ENCODE measurements at places on chromosomes 5 and 9.

DNA sequence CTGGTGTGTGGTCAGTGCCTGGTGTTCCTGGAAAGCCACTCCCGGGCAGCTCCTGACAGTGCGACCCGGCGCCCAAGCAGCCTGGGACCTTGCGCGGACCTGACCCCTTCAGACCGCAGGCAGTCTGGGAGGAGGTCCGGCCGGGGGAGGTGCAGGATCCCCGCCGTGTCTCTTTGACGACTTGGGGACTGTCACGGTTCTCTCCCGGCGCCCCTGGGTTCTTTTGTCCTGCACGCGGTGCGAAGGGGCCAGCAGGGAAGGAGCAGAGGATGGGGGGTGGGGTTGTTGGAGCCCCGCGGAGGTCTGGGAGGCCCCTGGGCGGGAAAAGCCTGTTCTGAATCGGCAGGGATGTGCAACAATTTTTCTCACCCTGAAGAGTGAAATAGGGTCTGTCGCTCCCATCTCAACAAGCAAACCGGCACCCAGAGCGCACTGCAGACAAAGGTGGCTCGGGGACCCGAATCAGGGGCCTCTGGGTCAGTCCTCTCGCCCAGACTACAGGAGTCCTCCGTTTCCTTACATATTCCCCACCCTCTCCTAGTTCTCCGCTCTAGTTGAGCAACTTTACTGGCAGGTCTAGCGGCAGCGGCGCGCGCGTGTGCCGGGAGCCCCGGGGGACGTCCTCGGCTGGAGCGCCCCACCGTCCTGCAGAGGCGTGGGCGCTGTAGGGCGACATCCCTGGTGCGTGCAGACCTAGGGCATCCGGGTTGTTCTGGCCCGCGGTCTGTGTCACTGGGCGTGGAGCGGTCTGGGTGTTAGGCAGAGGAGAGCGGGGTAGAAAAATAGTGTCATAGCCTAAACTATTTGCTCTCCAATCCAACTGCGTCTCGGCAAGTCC, 1.2 kb downstream of the VCAN start:
- no peak for DNase-seq

GRCh38 chr5:91928754-91929521, 545.8 kb upstream of the ARRDC3 start:
- no peak for DNase-seq

GRCh38 chr5:102682101-102682647, 72.9 kb upstream of the PAM start:
- DNase-seq: no peak

DNA sequence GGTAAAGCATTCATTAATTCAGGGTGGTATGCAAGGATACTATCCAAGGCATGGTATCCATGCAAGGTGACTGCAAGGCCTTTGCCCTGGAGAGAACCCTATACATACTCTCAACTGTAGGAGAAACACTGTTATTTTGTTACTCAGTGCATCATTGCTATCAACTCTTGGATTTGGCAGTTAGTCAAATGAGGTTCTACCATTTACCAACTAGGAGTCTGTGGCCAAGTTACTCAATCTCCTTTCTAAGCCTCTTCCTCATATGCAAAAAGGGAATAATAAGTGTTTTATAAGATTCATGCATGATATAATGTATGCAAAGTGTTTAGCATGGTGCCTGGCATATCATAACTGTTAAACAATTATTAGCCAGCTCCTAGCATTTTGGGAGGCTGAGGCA, 4.0 kb downstream of the PCDHGC3 start:
- DNase-seq: no peak

- no peak for DNase-seq
Observed at GRCh38 chr5:150085191-150085912, 1.0 kb downstream of the CSF1R start.

DNA sequence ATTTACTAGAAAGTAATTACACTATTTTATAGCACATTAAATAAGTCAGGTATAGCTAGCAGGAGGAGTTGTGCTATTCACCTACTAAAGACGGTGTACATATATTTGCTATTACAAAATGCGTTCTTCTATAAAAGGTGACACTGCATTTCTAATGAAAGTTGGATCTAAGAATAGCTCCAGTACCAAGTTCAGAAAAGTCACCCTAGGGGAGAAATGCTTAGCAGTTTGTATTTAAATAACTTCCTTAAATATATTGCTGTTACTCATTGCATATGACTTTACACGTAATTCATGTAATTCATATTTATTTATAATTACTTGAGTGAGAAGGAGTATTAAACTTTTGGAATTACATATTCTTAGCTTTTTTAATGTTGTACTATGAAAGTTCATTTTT, 7.0 kb upstream of the SUB1 start:
- no peak for DNase-seq

GRCh38 chr5:3009605-3010004, 258.1 kb upstream of the IRX2 start:
- DNase-seq: no peak

- DNase-seq: no peak
Observed at GRCh38 chr9:34384368-34385165, 7.9 kb upstream of the MYORG start.

DNA sequence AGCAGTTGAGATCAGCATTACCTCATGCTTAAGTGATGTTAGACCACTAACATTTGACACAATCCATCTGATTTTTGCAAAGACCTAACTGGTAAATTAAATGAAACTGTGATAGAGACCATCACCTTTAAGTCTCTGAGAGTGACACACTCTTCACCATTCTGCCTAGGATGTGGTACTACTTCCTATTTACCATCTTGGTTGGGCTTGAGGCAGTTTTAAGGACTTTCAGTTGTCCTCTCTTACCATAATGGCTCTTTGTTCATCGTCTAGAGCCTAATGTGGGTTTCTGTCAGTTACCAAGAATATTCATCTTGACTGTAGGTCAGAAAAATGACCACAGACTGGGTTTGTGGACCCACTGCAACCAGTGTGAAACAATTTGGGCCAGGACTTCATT, 158.1 kb downstream of the CETN3 start:
- no peak for DNase-seq

- no peak for DNase-seq
Observed at GRCh38 chr9:110622368-110622767, 42.8 kb upstream of the SVEP1 start.

DNA sequence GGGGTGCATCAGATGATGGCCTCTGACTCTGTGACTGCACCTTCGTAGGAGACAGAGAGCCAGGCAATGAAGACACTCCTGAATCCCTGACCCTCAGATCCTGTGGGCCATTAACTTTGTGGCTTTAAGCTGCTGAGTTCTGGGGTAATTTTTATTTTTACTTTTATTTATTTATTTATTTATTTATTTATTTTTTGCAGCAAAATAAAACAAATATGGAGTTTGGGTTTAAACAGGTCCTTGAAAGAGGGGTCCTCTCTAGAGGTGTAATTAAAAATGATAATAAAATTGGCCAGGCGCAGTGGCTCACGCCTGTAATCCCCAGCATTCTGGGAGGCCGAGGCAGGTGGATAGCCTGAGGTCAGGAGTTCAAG, 104.9 kb upstream of the RAPGEF1 start:
- no peak for DNase-seq

GRCh38 chr5:66333192-66333591, 189.1 kb downstream of the SREK1 start:
- no peak for DNase-seq

DNA sequence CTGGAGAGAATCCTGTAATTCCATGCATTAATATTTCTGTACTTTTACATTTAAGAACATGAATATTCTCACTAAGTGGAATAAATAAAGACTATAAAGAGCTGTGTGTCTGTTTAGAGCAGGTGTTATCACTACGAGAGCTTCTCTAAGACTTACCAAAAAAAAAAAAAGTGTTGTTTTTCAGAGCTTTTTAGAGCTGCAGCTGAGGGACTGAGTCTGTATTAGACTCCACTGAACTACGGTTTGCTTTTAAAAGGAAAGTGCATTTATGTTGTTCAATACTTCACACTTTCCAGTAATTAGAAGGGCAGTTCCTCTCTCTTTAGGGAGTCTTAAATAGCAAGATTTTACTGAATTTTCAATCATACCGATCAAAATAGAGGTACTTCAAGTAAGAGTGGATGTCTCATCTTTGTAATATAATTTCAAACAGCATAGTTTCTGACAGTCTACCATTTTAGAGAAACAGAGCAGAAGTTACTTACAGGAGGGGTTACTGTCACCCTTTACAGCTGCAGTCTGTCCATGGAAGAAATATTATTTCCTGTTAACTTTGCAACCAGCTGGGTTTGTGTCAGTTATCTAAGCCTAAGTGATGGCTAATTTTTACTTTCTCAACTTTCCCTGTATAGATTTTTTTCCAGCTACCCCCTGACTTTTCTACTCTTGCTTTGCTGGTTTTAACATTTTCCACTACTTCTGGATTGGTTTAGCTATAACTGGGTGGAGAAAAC, 2.4 kb downstream of the SYK start:
- DNase-seq: no peak

DNA sequence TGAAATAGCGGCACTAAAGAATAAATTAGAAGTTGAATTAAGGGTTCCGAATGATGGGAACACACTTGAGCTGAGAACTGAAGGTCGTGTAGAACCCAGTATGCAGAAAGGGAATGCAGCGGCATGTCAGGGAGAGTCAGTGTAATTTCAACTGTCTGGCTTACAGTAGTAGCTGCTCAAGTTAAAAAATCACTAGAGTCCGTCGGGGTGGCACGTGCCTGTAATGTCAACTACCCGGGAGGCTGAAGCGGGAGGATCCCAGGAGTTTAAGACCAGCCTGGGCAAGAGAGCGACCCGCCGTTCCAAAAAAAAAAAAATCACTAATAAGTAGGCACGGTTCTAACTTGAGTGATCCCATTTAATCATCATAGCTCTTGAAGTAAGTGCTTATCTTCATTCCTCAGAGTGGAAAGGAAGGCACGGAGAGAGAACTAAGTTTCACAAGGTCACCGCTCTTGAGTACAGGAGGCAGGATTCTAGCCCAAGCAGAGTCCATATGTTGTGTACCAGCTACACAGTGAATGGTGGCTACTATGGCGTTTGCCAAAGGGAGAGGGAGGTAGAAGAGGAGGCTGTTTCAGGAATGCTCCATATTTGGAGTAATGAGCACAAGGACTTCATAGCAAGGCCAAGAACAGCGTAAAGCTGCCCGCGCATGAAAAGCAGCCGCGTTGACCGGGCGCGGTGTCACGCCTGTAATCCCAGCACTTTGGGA, 831 bp downstream of the RMRP start:
- no peak for DNase-seq

- no peak for DNase-seq
Observed at GRCh38 chr9:16294133-16294770, 576.2 kb downstream of the BNC2 start.

GRCh38 chr5:1727571-1727970, 72.1 kb downstream of the MRPL36 start:
- peak; percentile 4 for DNase-seq

DNA sequence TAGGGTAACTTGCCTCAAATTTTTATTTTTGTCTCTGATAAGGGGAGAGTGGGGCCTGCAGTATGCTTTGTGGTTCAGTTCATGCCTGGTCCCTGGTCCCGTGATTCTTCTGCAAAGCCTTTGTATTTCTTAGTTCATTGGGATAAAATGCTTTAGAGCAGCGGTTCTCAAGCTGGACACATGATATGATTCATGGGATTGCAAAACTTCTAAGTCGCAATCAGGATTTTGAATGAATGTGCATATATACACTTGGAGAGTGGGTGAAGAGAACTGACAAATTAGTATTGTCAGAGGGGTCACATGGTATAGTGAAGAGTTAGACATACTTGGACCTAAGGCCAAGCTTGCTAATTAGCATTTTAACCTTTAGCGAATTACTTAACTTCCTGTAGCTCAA, 265.4 kb upstream of the KLF9 start:
- DNase-seq: no peak

DNA sequence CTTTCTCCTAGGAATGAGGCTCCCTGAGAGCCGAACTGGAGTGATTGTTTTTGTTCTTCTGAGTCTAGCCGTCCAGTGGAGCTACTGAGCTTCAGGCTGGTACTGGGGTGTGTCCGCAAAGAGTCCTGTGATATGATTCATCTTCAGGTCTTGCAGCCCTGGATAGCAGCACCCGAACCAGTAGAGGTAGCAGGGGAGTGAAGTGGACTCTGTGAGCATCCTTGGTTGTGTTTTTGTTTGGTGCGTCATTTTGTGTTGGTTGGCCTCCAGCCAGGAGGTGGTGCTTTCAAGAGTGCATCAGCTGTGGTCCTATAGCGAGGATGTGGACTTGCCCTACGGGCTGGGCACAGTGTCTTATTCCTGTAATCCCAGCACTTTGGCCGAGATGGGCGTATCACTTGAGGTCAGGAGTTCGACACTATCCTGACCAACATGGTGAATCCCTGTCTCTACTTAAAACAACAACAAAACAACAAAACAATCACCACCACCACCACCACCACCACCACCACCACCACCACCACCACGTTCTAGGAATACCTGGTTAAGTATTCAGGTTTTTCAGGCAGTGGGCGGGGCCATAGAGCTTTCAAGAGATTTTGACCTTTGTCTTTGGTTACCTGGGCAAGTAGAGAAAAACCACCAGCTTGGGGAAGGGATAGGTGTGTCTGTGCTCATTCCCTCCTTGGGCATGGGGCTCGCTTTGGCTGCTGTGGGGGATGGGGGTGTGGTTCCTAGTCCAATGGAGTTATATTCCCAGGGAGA, 154.0 kb downstream of the WDR70 start:
- DNase-seq: no peak

- DNase-seq: no peak
Observed at GRCh38 chr9:85014292-85014691, 344.8 kb downstream of the NTRK2 start.

DNA sequence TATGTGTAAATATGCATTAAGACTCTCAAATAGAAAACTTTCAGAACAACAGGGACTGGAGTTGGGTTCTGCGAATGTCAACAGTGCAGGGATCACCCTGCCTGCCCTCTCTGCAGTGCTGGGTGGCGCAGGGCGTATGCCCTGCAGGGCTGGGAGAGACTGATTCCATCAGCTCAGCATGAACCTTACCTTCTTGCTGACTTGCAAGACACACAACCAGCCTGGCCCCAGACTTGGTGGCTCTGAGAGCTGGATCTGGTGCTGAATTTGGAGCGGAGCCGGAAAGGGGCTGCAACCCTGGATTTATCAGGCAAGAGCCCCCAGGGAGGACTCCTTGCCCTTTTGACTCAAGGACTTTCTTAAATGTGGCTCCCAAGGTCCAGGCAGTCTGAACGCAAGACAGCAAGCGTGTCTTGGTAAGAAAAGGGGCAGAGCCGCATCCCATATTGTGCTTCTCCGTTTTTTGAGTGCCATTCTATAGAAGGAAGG, 376.0 kb upstream of the IRX2 start:
- DNase-seq: no peak

GRCh38 chr5:124404796-124405195, 341.6 kb downstream of the ZNF608 start:
- no peak for DNase-seq
